A549 (cell line): ENCODE measurements at places on chromosomes 4 and X.

DNA sequence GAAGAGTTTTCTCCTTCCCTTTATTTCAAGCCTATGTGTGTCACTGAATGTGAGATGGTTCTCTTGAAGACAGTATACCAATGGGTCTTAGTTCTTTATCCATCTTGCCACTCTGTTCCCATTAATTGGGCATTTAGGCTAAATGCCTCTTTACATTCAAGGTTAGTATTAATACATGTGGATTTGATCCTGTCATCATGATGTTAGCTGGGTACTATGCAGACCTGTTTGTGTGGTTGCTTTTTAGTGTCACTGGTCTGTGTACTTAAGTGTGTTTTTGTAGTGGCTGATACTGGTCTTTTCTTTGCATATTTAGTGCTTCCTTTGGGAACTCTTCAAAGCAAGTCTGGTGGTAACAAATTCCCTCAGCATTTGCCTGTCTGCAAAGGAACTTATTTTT, 23.4 kb upstream of the WDR17 start:
- no peak for DNase-seq

- DNase-seq: no peak
These were observed 89.1 kb downstream of the MID1IP1 start for GRCh38 chrX:38890326-38890725.

DNA sequence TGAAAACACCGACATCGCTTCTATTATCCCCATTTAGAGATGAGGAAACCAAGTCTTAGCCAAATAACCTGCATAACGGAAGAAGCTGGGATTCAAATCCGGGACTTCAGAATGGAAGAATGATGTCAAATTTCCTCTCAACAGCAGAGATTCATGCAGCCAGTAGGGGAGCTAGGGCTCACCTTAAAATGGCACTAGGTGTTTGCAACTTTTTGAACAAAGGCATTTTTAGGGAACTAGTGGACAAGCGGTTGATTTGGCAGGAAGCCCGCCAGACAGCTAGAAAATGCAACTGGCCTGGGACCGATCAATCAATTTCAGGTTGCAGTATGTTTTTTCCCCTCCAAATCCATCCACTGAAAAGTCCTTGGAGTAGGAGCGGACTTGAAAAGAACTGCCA, 224.2 kb downstream of the PTTG2 start:
- DNase-seq: no peak

- DNase-seq: no peak
These were observed 752 bp upstream of the FGF5 start for GRCh38 chr4:80265571-80266252.

DNA sequence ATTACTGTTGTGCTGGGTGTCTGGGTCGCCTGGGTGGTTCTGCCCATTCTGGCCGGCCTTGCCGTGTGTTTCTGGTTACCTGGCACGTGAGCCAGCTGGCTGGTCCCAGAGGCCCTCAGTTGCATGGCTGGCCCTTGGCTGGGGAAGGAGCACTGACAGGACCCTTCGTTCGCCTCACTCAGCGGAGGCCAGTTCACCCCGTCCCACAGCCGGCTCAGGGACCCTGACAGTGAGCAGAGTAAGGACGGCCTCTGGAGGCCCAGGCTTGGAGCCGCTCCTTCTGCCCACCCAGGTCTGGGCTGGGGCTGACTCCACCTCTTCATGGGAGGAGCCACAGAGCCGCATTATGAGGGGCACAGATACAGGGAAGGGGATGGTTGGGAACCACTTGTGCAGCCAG, 20.3 kb upstream of the HGFAC start:
- DNase-seq: no peak

DNA sequence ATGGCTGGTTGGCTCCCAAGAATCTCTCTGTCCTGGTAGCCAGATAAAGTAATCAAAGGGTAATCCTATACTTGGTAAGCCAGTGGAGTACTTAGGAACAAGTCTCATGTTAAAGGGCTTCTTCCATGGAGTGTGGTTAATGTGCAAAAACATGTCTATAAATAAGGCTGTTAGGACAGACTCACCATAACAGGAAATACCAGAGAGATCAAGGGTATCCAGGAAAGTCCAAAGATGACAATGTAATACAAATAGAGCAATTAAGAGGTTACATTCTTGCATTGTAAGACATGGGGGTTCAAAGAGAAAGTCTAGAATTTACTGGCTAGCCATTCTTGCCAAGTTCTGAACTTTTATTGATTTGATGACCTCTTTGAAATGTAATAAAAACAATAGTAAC, 61.9 kb upstream of the ZCCHC13 start:
- peak; percentile 18 for DNase-seq

- DNase-seq: no peak
These were observed 298.0 kb upstream of the FAT1 start for GRCh38 chr4:187021436-187022205.

GRCh38 chrX:13829983-13830382, 13.1 kb upstream of the GPM6B start:
- no peak for DNase-seq

GRCh38 chr4:87304745-87305432, 17.8 kb downstream of the HSD17B13 start:
- peak; percentile 6 for DNase-seq

DNA sequence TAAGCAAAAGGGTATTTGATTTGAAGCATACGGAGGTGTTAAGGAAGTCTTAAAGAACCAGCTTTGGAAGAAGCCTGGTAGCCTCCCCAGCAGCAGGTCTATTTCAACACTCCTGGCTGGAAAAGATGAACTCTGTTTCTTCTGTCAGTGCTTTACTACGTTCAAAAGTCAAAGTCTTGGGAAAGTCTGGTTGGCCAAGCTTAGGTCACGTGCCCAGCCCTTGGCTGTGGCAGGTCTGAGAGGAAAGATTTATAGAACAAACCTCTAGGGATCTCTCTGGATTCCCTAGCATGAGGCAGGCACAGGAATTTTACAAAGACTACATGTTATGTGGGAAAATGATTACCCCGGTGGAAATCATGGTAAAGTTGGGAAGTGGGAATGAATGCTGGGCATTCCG, 8.6 kb upstream of the ARHGAP10 start:
- DNase-seq: no peak

DNA sequence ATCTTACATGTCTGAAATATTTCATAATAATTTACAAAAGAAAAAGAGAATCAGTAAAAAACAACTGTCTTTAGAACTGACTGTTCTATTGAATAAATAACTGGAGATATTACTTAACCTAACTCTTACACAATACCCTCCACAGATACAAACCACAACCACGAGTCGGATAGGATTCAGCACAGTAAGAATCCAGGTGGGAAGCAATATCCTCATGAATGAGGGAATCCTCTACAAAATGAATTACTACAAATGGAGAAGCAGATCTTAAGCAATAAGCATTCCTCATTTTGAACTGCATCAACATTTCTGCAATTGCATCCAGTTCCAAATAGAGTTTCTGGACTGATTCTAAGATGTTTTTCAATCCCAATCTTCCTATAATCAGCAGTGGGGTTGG, 227.1 kb downstream of the SH2D1A start:
- no peak for DNase-seq

- no peak for DNase-seq
These were observed 8.7 kb downstream of the HNRNPH2 start for GRCh38 chrX:101416691-101417090.

- no peak for DNase-seq
These were observed 117.4 kb upstream of the GRPR start for GRCh38 chrX:16005917-16006316.

DNA sequence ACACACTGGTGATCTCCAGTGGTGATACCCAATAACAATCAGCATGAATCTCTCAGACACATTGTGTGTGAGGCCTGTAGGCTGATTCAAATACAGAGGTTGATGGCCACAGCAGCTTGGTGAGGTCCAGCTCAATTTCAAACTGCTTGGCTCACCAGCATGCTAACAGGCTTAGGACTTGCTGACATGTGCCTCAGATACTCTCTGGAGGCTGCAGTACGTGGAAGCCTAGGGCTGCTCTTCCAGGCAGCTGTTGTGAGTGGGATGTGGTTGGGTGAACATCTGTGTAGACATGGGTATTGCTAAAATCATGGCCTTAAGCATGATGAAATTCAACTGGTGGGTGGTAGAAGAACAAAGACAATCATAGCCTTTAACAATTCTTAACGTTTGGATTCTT, 4.3 kb downstream of the CXCL9 start:
- no peak for DNase-seq

- DNase-seq: no peak
These were observed 92.3 kb downstream of the KCNIP4 start for GRCh38 chr4:21856301-21856700.

DNA sequence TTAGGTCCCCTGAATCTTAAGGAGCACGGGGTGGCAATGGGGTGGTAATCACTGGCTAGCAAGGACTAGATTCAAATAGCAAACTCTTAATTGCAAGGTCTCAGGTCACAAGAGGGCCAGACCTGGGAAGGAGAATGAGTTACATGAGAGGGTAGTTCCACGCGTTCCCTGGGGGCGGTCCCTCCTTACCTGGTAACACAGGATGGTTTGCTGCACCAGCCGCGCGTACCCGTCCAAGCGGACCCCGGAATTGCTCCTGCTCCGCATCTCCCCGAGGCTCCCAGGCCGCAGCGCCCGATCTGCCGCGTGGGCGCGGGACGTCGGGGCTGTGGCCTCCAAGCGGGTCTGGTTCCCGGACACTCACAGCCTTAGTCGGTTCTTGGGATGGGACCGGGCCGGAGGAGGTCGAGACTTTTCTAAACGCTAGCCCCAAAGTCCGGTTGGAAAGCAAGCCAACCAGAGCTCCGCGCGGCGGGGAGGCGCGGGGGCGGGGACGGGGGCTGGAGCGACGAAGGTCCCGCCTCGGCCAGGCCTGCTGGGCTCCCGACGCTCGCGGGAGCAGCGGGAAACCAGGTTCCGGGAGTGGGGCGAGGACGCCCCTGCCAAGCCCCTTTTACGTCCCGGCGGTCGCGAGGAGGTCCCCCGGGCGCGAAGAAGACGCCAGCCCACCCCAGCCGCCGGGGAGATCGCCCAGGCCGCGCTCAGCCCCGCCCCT, at the start of gene PHKA2:
Gene PHKA2 (minus strand): TSS at position 449 of the 715 bp plus-strand sequence. CDS start 182 bp downstream, at position 267.
- DNase-seq: no peak

GRCh38 chr4:140903522-140904475, 147.6 kb upstream of the TBC1D9 start:
- DNase-seq: no peak

DNA sequence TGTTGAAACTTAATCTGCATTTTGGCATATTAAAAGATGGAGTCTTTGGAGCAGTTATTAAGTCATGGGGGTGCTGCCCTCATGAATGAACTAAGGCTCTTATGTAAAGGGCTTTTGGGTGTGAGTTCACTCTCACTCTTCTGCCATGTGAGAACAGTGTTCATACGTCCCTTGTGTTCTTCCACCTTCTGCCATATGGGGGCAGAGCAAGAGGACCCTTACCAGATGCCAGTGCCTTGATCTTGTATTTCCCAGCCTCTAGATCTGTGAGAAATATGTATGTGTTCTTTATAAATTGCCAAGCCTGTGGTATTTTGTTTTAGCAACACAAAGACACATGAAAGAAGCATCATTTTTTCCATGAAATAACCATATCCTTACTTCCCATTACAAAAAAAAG, 213.9 kb downstream of the SPOCK3 start:
- no peak for DNase-seq

GRCh38 chrX:6694221-6694620, 159.3 kb upstream of the VCX3A start:
- DNase-seq: no peak

- DNase-seq: no peak
These were observed 34.1 kb downstream of the YIPF6 start for GRCh38 chrX:68532831-68533533.

DNA sequence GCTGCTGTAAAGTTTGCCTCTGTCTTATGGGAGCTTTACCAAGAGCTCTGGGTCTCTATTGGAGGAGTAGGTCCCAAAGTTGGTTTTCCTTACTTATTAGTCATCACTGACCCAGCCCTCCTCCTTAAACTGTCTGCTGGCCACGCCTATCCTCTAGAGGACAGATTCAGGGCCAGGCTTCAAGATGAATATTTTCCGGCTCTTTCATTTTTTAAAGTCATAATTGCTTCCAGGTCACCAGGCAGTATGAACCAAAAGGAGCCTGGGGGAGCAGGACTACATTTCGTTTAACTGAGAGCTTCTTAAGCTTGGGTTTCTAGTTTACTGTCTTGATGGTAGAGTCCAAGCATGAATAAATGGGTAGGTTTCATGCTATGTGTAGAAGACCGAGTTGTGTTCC, 13.7 kb downstream of the BCORL1 start:
- no peak for DNase-seq

- DNase-seq: no peak
These were observed 1.0 kb downstream of the NHSL2 start for GRCh38 chrX:71911731-71912050.

DNA sequence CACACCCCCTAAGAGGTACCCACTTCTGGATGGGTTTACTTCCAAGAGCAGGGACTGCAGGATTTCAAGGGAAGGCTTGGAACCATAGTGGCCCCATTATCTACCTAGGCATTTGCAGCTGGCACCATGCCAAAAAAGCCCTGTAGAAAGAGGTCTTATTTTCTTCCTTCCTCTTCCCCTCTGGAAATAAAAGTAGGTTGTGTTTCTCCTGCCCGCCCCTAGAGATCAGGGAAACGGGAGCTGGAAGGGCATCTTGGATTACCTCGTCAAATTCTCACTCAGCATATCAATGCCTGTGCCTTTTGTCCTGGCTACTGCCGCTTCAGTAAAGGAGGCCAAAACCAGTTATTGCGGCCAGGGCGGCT, 1.6 kb downstream of the SCD5 start:
- no peak for DNase-seq

- DNase-seq: no peak
These were observed 13.5 kb downstream of the EMCN start for GRCh38 chr4:100504086-100504874.

- peak; percentile 22 for DNase-seq
These were observed 7.0 kb downstream of the TNIP3 start for GRCh38 chr4:121156822-121157769.

- no peak for DNase-seq
These were observed 25.2 kb downstream of the MANBA start for GRCh38 chr4:102735582-102735981.

- DNase-seq: no peak
These were observed 79.0 kb downstream of the JAKMIP1 start for GRCh38 chr4:6121276-6121850.

DNA sequence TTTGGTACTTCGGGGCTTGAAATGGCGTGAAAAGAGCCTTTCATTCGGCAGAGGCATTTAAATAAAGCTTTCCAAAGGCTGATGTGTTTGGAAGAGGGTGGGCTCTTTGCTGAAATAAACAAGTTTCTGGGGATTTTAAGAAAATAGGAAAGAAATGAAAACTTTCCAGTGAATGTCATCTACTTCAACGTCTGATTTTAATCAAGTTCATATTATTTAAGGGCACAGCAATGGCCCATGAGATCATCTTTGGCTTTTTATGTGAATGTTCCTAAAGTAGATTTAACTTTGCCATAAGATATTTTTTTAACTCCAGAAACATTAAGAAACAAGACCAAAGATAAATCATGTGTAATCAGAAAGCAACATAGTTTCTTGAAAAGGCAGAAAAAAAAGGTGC, 69.8 kb upstream of the TTC29 start:
- DNase-seq: no peak

DNA sequence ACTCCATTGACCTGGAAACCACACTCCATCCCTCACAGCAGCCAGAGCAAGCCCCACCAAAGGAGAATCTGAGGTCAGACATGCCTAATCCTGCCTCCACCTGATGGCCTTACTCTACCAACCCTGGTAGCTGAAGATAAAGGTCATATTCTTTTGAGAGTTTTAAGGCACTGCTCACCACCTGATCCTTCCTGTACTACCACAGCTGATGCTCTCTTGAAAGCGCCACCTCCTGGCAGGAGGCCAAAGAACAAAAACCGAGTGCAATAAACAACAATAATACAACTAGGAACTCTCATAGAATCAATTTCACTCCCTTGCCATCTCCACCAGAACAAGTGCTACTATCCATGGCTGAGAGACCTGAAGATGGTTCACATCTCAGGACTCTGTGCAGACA, 301.6 kb downstream of the NAF1 start:
- peak; percentile 4 for DNase-seq
